ENCODE measurements at places on chromosomes 4 and X.

DNA sequence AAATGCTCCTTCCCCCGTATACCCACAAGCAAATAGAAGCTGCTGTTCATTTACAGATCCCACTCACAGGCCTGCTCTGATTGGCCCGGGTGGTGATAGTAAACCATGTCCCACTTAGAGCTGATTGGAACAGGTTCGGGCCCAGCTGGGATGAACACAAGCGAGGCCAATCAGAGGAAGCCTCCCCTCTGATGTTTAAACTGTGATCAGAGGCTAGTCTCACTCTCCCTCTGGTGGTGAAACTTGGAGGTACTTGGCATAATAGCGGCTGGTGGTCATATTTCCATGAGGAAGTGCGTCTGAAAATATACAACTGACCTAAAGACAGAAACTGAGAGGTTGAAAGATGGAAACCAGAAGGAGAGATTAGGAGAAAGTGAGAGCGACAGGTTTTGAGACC, 51.5 kb upstream of the TRPC3 start:
- DNase-seq, result peak; percentile 20

DNA sequence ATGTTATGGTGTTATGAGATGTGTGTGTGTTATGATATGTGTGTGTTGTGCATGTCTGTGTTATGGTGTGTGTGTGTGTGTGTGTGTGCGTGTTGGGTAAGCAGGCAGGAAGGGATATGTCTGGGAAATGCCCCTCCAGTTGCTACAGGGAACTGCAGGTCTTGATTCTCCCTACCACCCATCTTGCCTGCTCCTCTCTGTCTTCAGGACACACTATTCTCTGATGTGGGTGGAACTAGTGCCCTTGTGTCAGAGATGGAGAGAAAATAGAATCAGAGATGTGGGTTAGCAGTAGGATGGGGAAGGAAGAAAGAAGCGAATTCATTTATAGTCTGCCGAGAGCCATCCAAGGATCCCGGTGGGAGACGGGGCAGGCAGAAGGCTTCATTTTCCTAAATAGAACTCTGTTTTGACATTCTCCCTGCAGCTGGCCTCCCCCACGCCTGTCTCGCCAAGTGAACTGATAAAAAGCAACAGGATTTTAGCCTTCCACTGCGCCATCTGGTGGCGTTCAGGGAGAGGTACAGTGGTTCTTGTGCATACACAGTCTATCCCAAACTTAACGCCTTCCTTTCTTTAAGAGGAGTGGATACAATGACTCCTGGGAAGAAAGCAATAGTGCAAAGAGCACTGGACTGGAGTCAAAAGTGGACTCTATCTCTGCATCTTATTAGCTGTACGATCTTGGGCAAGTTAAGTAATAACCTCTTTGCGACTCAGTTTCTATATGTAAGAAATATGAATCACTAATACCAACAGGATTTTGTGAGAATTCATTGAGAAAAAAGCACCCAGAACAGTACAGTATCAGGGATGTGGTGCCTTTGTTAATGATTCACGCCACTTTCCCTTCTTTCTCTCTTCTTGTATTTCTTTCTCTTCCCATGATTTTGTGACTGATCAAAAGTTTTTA, 14.1 kb upstream of the MGST2 start:
- peak; percentile 40 for DNase-seq

- peak; percentile 96 for DNase-seq
These were observed 30.1 kb upstream of the IQCM start for GRCh38 chr4:149845743-149846142.

GRCh38 chrX:45164021-45164621, 36.6 kb downstream of the DIPK2B start:
- no peak for DNase-seq

DNA sequence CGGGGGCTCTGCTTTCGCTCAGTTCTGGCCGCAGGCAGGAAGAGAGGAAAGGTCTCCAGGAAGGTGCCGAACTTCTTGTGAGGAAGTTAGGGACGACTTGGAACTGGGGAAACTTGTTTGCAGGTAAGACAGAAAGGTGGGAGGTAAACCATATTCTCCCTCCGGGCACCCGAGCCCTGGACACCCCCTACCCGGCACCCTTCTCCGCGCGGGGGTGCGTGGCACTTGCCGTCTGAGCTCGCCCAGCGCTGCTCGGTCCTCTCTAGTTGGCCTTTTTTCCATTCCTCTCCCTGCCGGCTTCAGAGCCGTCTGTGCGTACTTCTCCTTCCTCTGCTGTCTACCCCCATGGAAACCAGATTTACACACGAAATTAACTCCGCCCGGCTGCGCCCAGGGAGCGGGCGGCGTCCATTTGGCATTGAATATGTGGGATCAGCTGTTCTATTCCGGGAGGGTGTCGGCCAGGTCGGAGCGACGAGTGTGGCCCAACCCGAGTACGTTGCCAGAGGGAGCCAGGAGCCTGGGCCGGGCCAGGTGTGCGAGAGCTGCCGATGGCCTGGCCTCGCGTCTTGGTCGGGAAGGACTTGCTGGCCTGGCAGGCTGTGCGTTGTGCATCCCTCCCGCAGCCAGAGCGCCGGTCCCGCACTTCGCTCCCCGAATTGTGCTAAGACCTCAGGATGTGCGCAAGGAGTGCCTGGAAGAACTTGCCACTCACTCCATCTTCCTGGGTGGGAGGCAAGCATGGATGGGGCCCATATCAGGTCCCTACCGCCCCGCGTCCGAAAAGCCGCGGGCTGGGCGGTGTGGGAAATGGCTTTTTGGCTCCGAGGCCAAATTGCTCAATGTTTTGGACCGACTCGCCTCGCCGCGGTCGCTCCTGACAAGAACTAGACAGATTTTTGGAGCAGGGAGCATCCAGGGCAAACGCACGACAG, 1.7 kb downstream of the PDGFRA start:
- DNase-seq, result peak; percentile 35

DNA sequence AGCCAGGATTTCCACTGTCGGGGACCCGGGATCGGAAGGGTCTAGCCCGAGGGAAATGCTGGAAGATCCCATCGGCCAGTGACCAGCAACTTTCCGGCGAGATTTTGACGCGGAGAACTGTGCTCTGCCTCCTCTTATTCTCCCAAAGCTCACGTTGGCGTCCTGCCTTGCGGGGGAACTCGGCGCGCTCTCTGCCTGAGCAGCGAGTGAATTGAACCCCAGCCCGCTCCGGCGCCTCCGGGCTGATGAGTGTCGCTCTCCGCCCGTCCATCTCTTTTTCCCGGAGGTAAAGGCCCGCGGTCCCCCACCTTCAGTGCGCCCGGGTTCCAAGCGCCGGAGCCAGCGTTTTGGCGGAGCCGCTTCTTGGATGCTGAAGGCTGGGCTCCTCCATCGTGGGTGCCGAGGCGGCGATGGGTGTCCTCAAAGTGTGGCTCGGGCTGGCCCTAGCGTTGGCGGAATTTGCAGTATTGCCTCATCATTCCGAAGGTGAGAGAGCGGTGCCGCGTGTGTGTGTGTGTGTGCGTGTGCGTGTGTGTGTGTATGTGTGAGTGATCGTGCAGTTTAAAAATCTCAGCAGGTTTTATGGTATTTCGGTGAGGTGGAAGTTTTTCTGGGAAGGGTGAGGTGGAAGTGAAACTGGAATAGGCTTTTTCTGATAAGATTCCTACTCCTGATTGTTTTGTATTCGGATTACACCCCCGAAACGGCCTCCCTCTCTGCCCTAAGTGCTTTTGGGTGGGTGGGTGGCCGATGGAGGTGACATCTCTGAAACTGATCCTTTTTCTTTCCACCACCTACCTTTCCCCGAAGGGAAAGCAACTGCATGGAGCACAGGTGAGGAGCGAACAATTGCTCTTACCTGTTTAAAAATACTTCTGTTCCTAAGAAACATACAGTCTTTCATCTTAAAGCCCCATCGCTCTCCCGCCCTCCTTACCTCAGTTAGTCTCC, 752 bp downstream of the FRAS1 start:
- no peak for DNase-seq

DNA sequence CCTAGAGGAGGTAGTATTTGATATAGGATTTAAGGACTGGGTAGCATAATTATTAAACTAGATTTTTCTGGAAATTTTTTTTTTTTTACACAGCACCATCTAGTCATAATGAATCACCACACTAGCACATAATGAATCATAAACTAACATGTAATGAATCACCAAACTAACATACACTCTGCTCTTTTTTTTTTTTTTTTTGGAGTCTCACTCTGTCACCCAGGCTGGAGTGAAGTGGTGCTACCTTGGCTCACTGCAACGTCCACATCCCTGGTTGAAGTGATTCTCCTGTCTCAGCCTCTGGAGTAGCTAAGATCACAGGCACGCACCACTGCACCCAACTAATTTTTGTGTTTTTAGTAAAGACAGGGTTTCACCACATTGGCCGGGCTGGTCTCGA, 92.5 kb downstream of the FAM13A start:
- no peak for DNase-seq

GRCh38 chr4:112168719-112169500, 23.7 kb downstream of the FAM241A start:
- DNase-seq, result no peak

- DNase-seq, result no peak
These were observed 153.8 kb upstream of the RAPGEF2 start for GRCh38 chr4:158949099-158949498.

DNA sequence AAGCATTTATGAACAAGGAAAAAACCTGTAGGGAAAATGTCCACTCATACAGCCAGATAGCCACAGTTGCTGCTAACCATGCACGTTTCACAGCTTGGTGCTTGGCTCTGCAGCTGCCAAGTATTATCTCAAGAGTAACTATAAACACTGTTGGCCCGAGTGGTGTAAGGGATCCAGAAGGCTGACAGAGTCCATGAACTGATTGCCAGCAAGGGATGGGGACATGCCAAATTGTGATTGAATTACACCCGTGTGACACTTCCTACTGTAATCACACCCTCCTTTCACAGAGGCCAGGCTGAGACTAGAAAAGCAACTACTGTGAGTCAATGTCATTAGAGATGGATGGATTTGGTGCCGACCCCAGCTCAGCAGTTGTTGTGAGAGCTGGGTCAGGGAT, 223.9 kb upstream of the ANKRD50 start:
- no peak for DNase-seq

DNA sequence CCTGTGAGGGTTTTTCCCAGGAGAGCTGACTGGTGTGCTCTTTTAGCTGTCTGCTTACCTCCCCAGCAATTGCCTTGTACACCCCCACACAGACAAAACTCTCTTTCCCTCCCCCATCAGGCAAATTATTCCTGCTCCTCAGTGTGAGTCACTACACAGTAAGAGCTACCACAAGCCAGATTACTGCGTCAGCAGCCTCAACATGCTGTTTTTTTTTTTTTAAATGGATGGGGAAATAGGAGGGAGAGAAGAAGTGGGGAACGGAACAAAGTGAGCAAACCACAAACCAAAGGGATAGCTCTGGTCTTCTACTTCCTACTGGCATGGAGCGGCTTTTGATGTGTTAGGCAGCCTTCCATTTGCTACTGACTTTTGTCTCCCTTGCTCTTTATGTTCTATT, 107.5 kb upstream of the ACSL4 start:
- DNase-seq, result no peak
